ENCODE measurements at places on chromosomes 1 and 21.
A peak's percentile ranks its signal among the peaks of the same experiment; 100 is the strongest.

GRCh38 chr1:178457651-178458050, 39.1 kb downstream of the CLEC20A start:
- no peak for DNase-seq

GRCh38 chr1:212699625-212700222, at the start of gene BATF3:
Gene BATF3 (minus strand): TSS chr1:212699840. CDS start chr1:212699762, 78 bp downstream.
- peak; percentile 13 for DNase-seq

DNA sequence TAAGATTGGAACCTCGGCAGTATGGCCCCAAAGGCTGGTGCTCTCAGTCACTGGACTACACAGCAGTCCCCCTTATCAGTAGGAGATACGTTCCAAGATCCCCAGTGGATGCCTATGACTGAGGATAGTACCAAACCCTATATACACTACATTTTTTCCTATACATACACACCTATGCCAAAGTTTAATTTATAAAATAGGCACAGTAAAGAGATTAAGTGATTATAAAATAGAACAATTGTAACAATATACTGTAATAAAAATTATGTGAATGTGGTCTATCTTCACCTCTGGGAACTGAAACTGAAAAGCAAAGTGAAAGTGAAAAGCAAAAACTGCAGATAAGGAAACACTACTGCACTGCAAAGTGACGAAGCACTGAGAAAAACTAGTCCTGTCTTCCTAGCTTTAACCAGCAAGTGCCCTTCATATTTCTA, 96.8 kb downstream of the INTS7 start:
- DNase-seq: no peak

DNA sequence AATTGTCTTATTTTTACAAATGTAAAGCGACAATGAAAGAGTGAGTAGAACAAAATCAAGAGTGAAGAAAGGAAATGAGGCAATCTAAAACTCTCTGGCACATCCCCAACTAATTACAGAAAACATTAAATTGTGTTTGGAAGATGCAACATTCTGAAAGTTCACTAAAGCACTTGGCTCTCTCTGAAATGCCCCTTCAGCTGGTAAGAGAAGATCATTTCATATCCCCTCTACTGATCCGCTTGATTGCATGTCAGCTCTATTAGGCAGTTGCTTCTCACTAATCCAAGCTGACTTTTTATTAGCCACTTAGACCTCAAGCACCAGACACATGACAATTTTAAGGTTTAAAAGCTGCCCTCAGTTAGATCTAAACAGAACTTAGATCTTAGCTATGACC, 262.8 kb upstream of the PRMT6 start:
- no peak for DNase-seq

DNA sequence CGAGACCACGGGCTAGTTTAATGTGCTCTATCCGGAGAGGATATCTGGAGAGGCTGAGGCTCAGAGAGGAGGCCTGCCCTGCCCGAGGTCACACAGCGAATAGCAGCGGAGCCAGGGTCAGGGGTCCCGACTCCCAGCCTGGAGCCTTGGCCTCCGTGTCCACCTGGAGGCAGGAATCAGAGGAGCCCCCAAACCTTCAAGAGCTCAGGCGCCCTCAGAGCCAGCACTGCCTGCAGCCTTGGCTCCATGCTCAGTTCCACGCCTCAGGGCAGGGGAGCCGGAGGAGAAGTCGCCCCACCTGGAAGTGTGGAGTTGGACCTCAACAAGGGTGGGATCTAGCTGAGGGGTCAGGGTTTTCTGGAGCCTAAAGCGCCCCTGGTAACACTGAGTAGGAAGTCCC, 2.0 kb upstream of the ASCL5 start:
- no peak for DNase-seq

Data from epithelial cell of esophagus (primary cell).